ENCODE measurements at places on chromosomes 5 and 9.

DNA sequence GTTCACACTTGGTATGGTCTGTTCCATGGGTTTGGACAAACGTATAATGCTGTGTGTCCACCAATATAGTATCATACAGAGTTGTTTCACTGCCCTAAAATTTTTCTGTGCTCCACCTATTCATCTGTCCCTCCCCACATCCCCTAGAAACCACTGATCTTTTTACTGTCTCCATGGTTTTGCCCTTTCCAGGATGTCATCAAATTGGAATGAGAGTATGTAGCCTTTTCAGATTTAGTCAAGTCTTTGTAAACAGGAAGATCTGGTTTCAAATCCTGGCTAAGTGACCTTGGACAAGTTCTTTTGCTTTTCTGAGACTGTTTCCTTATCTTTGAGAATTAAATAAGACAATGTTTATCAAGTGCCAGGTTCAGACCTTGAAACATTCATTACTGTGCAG, 13.2 kb upstream of the LVRN start:
- DNase-seq: no peak

- no peak for DNase-seq
Measured at GRCh38 chr9:120299785-120300184, 280.2 kb downstream of the CDK5RAP2 start.

DNA sequence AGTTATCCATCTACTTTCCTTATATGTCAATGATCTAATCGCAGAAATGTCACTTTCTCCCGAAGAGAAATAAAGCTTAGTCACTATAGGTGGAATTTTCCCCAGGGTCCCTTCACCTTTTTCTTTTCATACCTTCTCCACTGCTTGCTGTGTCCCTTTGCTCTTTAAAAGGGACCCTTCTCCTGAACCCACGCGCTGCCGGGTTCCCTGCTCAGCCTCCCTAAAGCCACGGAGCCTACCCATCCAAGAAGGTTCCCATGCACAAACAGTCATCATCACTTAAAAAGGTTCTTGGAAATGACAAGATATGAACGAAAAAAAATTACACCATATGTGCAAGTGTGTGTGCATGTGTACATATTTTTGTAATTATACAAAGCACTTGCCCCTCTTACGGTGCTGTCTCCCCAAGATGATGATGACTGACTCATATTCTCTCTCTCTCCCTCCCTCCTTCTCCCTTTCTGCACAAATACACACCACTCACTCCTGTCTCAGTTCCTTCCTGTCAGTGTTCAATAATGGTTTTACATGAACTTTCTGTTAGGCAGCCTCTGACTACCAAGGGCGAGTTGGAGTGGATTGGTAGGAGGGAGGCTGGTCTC, 1.5 kb upstream of the PTPRD start:
- DNase-seq: no peak

- no peak for DNase-seq
Measured at GRCh38 chr5:127813633-127814587, 110.7 kb downstream of the CCDC192 start.

- no peak for DNase-seq
Measured at GRCh38 chr9:19690128-19690527, 98.7 kb downstream of the SLC24A2 start.

GRCh38 chr9:85118990-85119755, 449.6 kb downstream of the NTRK2 start:
- DNase-seq: no peak

GRCh38 chr9:71003346-71003745, 118.1 kb downstream of the TRPM3 start:
- no peak for DNase-seq

DNA sequence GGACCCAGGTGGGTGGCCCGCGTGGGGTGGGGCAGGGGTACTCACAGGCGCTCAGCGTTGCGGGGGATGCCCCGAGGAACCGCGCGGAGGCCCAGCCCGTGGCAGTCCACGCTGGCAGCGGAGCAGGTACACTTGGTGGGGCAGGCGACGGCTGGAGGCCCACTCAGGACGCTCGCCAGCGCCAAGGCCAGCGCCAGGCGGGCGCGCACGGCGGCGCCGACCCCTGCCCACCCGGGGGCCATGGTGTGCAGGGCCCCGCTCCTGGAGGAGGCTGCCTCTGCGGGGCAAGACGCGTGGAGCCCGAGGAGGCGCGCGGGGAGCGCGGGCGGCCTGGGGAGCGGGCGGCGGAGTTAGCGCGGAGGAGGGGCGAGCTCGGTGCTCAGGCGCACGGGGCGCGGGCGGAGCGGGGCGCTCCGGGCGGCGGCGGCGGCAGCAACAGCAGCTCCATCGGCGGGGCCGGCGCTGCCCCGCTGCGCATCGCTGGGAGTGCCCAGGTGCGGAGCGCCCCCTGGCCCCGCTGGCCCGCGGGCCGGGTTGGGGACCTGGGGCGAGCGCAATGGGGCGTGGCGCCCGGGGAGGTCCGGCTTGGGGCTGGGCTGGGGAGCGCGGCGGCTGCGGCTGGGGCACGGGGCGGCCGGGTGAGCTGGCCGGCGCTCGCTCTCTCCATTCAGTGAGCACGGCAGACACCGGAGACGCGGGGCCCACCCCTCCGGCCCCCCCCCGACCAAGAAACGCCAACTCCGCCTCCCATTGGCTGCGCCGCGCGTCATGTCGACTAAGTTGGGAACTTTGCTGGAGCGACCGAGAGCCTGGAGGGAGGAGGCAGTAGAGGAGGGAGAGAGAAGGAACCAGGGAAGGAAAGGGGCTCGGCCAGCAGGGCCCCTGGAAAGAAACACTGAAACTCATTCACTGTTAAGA, at the start of gene SLIT3:
SLIT3 (minus strand) TSS at position 672 of the 918 bp plus-strand sequence; CDS start at position 242, 430 bp downstream.
- DNase-seq: no peak

- DNase-seq: no peak
Measured at GRCh38 chr9:90631964-90632363, 10.7 kb downstream of the DIRAS2 start.
